ENCODE measurements at places on chromosomes 2 and 18. TPM values are rescaled to one million over a fixed set of nuclear protein-coding genes. Genes with fewer than 3 reads are reported as not detected.

C2orf81 gene
- 4.9 TPM for polyA plus RNA-seq

TUBA4A gene
- polyA plus RNA-seq: 41.9 TPM

GRHL1 gene
- 2.8 TPM for polyA plus RNA-seq

SP110 gene
- polyA plus RNA-seq: 17.6 TPM

FOXI3 gene
- polyA plus RNA-seq: not detected

CFC1 gene
- polyA plus RNA-seq: not detected

REG3A gene
- not detected for polyA plus RNA-seq

C2orf74 gene
- 22.6 TPM for polyA plus RNA-seq

ANO7 gene
- 1.2 TPM for polyA plus RNA-seq
